Parietal lobe (tissue), 2 donors: ENCODE measurements at places on chromosomes 4 and X. TPM values are rescaled to one million over a fixed set of nuclear protein-coding genes. Genes with fewer than 3 reads are reported as not detected.

Gene PDHA2
- not detected for total RNA-seq

Gene GLRB
- 37.9 TPM for total RNA-seq

Gene PAGE5
- total RNA-seq = not detected

Gene AWAT1
- not detected for total RNA-seq

Gene GPC3
- 1.3 TPM for total RNA-seq
